ENCODE measurements at places on chromosomes 2 and 18.

- DNase-seq, result no peak
Measured at GRCh38 chr2:113083296-113083695, 15.5 kb downstream of the IL1F10 start.

GRCh38 chr2:222320436-222321395, 21.9 kb upstream of the PAX3 start:
- no peak for DNase-seq

GRCh38 chr2:223123855-223124610, 72.0 kb downstream of the KCNE4 start:
- no peak for DNase-seq

GRCh38 chr2:180722551-180723239, 257.7 kb upstream of the UBE2E3 start:
- no peak for DNase-seq

- no peak for DNase-seq
Measured at GRCh38 chr2:161824226-161824625, 200.0 kb downstream of the SLC4A10 start.

- no peak for DNase-seq
Measured at GRCh38 chr2:10514273-10514672, 66.1 kb upstream of the ODC1 start.

GRCh38 chr2:234879671-234880455, 72.0 kb upstream of the SH3BP4 start:
- no peak for DNase-seq

DNA sequence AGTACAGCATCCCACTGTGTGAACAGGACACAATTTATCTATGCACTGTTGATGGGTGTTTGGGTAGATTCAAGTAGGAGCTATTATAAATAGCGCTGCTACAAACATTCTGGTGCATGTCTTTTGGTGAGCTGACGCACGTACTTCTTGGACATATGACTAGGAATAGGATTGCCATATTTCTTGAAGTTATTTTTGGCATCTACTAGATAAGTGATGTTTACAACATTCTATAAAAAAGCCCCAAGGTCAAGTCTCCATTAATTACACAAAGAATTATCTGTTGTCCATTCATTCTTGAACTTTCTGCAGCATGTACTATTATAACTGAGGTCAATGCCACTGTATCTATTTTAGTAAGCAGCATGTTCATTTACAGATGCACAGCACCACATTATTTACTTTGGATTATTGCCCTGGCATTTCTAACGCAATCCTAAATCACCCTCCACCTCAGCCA, 225.5 kb upstream of the TMEM200C start:
- DNase-seq, result no peak

- no peak for DNase-seq
Measured at GRCh38 chr2:60480089-60480773, 73.2 kb downstream of the BCL11A start.

DNA sequence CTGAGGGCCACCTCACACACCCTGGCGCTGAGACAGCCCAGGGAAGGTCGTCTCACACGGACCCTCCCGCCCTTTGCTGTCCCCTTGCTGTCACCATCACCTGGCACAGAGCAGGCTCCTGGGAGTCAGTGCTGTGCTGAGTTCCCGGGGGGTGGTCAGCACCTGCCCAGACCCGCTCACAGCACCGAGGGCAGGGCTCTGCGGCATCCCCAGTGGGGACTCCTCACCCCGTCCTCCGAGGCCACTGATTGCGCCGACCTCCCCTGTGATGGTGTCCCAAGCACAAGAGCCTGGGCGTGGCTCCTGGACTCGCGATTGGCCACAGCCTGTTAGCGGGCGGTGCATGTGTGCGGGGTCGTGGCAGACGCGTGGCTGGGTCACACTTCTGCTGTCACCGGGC, 65.9 kb downstream of the NFATC1 start:
- DNase-seq, result no peak

- DNase-seq, result no peak
Measured at GRCh38 chr2:119076713-119077112, 81.8 kb downstream of the C1QL2 start.

GRCh38 chr18:77069482-77069881, 63.1 kb downstream of the MBP start:
- DNase-seq, result no peak

DNA sequence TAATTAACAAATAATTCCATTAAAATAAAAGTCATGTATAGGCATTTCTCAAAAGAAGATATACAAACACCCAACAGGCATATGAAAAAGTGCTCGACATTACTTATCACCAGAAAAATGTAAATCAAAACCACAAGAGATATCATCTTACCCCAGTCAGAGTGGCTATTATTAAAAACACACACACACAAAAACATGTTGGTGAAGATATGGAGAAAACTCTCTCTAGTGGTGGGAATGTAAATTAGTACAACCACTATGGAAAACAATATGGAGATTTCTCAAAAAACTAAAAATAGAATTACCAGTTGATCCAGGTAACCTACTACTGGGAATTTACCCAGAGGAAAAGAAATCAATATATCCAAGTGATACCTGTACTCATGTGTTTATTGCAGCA, 966.3 kb upstream of the POU3F3 start:
- no peak for DNase-seq

- no peak for DNase-seq
Measured at GRCh38 chr2:239811111-239811781, 213.9 kb downstream of the NDUFA10 start.

- DNase-seq, result no peak
Measured at GRCh38 chr2:112661656-112662305, 16.0 kb downstream of the SLC20A1 start.

DNA sequence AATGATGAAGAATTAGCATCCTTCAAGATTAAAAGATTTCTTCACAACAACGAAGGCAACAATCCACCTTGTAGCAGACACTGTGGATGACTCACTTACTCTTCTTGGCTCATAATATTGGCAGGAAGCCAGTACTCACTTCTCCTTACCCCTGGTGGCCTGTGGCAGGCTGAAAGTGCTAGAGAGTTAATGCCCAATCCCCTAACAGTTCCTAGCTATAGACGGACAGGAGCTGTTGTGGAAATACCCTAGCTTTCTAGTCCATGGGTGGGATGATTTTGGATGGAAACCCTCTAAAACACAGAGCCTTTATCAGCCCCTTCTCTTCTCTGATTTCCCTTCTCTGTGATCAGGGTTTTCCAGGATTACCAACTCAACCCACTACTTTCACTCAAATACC, 128.6 kb upstream of the NYAP2 start:
- DNase-seq, result no peak

- no peak for DNase-seq
Measured at GRCh38 chr2:2012505-2012904, 268.2 kb upstream of the PXDN start.

DNA sequence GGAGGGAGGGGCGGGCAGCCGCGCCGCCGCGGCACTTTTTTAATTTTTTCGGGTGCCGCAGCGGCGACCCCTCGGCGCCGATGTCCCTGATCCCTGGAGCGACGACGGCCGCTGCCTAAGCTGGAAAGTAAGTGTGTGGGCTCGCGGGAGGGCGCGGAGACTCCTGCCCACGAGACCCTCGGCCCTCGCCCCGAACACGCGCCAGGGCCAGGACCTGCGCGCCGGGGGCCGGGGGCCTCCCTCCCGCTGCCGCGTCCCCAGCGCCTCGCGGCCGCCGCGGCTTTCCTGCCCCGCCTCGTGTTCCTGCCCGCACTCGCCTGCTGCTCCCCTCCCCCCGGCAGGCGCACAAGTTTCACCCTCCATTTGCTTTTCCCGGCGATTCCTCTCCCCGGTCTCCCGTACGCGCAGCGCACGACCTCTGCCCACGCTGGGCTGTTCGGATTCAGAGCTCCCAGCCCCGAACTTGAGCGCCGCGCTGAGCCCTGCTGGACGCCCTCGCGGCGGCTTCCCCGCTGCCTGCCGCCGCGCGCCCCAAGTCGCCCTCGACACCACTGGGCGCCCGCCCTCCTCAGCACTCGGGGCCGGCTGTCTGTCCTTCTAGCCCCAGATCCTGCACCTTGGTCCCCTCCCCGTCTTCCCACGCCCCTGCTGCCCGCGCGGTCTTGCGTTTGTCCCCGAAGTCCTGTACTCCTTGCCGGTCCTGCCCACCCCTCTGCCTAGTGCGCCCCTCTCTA, 507 bp downstream of the PKP4 start:
- DNase-seq, result peak; percentile 18

GRCh38 chr18:48319801-48320638, 89.2 kb downstream of the ZBTB7C start:
- DNase-seq, result no peak

DNA sequence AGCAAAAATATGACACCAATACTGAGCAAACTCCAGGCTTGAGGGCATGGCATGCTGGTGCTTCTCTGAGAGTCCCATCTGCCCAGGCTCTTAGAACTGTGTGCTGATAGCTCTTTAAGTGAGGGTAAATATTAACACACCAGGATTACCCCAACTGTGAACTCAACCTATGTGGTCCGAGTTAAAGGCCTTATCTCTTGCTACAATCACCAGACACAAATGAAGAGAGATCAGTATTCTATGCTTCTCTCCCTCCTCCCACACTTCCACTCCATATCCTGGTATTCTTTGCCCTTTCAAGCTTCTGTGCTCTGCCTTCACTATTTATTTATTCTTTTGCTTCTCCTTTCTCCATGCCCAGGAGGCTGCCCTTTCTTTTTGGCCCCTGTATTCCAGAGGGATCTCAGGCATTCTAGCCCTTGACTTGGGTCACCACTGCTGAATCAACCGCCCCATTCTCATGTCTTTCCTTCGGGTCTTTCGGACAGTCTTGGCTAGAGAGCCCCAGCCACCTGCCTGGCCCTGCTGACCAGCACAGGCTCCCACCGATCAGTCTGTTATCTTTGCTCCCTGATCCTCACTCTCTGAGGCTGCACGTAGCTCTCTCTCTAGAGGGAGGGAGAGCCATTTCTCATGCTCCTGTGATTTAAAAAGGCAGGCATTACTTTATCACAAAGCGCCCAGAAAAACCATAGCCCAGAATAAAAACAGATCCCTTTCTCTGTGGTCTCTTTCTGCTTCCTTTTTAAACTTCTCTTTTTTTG, 17.2 kb upstream of the HK2 start:
- no peak for DNase-seq

- no peak for DNase-seq
Measured at GRCh38 chr2:161178756-161179155, 18.5 kb downstream of the TANK start.

DNA sequence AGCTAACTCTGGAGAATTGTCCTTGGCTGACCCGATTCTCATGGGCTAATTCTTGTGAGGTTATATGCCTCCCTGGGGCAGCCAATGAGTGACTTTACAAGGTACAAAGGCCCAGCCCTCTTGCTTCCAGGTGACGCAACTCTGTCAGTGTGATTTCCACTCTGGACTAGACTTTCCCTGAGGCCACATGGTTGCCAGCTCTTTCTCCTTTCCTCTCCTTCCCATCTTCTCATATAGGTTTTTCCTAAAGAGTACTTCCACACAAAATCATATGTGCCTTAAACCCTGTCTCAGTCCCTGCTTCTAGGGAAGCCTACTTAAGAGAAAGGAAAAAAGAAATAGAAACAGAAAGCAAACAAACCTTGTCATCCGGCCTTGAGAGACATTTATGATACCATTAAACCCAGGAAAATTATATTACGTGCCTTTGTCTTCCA, 226.2 kb upstream of the ZSWIM2 start:
- no peak for DNase-seq

- DNase-seq, result no peak
Measured at GRCh38 chr2:165697748-165698443, 96.2 kb downstream of the GALNT3 start.

DNA sequence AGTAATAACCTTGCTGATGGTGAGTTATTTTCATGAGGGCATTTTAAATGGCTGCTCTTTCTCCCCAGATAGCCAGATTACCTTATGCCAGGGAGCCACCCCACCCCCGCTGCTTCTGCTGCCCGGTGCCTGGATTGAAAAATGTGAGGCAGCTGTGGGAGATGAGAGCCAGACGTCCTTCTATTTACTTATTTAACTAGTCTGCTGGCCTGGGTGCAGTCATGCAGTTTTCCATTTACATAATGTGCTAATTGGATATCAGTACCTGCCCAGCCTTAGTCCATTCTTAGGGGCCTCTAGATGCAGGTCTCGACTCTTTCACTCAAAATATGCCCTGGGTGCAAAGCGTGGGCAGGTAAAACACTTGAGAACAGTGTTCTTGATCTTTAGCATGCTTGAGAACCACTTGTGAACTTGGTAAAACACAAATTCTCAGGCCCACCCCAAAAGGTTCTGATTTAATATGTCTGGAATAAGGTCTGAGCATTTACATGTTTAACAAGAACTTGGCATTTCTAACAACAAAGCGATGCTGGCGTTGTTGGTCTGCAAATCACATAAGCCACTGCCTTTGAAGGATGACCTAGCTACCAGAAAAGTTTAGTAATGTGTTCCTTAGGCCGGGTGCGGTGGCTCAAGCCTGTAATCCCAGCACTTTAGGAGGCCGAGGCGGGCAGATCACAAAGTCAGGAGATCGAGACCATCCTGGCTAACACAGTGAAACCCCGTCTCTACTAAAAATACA, 154.3 kb downstream of the NRP2 start:
- no peak for DNase-seq

- no peak for DNase-seq
Measured at GRCh38 chr18:7954238-7954637, 387.1 kb downstream of the PTPRM start.

DNA sequence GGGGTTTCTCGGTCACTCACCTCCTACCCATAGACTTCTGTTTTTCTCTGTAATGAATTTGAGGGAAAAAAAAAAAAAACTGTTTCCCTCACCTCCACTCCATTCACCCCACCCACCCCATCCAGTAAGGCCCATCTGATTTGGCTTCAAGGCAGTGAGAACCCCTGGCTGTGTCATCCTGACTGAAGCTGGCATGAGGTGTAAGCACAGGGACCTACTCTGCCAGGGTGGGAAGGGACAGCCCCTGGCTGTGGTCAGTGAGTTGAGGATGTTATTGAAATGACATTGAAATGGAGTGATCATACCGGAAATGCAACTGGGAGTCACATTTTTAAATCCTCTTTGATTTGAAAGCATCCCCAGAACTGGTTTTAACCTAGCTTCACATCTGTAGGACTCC, 19.1 kb upstream of the BCL2L11 start:
- DNase-seq, result no peak

- DNase-seq, result no peak
Measured at GRCh38 chr2:44515416-44515815, 153.7 kb downstream of the CAMKMT start.

GRCh38 chr2:119491776-119492525, 32.3 kb downstream of the SCTR start:
- peak; percentile 71 for DNase-seq

GRCh38 chr2:190666895-190667294, 18.0 kb downstream of the NAB1 start:
- no peak for DNase-seq

- DNase-seq, result no peak
Measured at GRCh38 chr2:170306293-170306873, 128.4 kb downstream of the MYO3B start.

GRCh38 chr18:48459465-48459864, 50.3 kb upstream of the ZBTB7C start:
- no peak for DNase-seq

All from 8988T (cell line).